ENCODE measurements at places on chromosomes 7 and 10.

GRCh38 chr10:110275128-110275729, 29.5 kb downstream of the SMNDC1 start:
- no peak for DNase-seq

DNA sequence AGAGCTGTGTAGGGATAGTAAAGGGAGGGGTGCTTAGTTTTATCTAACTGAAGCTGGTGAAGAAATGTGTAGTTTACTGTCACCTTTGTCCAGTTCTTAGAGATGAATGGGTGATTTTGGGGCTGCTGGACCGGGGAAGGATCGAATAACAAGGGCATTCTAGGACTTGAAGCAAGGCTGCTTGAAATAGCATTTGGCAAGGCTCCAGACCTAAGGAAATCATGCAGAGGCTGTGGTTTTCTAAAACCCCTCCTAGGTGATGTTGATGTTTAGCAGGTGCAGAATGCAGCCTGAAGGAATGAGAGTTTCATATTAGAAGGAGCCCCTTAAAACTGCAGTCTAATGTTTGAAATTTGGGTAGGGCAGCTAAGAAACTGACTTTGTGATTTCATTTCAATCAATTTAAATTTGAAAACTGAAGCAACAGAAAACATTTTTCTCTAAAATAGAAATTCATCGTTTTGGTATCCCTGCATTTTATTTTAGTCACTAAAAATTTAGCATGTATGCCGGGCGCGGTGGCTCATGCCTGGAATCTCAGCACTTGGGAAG, 68.5 kb downstream of the TET1 start:
- no peak for DNase-seq

- no peak for DNase-seq
Observed at GRCh38 chr10:75916906-75917305, 485.5 kb downstream of the LRMDA start.

- no peak for DNase-seq
Observed at GRCh38 chr7:6121141-6121540, 90.0 kb downstream of the ANKRD61 start.

DNA sequence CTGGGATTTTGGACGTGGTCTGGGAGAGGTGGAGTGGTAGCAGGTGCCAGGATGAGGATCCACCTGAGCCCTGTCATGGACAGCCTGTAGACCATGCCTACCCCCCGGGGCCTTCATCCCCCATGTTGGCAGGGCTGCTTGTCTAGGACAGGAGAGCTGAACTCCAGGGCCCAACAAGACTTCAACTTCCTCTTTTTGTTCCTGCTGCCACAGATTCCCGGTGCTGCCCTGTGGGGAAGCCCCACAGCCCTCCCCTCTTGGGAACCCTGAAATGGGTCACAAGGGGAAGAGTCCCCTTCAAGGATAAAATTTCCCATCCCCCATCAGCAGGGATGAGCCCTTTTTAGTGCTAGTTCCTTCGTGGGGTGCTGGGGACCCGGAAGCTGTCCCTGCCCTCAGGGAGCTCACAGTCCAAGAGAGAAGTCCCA, 1.3 kb upstream of the CUEDC2 start:
- no peak for DNase-seq

- no peak for DNase-seq
Observed at GRCh38 chr7:50446542-50446960, 3.6 kb downstream of the FIGNL1 start.

Data from amniotic stem cell (primary cell).